ENCODE measurements at places on chromosomes 5 and 9.

DNA sequence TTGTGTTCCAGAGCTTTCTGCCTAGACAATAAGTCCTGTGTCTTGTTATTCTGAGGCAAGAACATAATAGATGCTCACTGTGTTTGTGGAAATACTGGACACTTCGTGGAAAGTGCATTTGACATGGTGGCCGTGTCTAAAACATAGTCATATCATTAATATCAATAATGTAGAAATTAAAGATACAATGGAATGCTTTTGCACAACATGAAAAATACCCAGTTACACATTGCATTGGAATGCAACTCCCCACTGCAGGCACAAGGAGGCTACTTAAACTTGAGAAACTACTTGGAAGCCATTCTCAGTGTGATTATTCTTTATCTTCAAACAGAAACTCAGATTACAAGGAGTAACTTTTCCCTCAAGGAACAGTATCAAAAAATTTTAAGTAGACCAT lies 145.3 kb upstream of the ZNF462 start:
- DNase-seq, result no peak

GRCh38 chr5:57559110-57559635 lies 76.6 kb upstream of the ACTBL2 start:
- no peak for DNase-seq

DNA sequence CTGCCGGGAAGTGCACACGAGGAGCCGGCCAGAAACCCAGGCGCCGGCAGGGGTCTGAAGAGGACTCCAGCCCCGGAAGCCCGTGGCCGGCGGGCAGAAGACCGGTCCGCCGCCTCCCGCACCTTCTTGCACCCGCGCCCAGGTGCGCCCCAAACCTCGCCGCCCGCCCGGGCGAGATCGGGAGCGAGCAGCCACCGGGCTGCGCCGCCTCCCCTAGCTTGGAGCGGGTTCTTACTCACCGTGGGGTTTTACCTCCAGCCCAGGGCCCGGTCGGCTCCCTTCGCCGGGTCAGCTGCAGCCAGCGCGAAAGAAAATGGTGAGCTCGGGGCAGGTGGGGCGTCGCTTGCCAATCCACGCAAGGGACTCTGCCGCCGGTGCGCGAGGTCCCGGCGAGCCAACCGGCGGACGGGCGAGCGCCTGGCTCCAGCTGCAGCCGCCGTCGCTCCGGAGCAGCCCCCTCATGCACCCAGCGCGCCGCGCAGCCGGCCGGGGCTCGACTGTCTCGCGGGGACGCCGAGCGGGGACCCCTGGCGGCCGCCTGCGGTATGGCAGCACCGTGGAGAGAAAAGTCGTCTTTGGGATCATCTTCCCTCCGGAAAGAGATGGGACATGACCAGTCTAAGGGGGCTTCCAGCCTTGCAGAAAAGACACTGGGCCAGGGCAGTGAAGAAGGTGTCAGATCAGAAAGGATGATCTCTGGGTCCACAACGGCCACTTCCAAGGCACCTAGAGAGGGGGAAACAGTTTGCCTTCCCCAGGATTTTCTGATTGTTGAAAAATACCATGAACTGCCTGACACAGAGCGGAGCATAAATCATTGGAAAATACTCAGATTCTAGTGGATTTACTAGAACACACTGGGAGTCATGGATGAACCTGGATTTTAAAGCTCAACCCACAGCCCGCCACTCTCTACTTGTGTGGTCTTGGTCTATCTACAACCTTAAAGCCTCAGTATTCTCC lies at the start of gene MOB3B:
TSS of gene MOB3B (minus strand) at position 499 of the 963 bp plus-strand sequence. CDS start 74,264 bp downstream, outside the sequence.
- DNase-seq, result peak; percentile 72

DNA sequence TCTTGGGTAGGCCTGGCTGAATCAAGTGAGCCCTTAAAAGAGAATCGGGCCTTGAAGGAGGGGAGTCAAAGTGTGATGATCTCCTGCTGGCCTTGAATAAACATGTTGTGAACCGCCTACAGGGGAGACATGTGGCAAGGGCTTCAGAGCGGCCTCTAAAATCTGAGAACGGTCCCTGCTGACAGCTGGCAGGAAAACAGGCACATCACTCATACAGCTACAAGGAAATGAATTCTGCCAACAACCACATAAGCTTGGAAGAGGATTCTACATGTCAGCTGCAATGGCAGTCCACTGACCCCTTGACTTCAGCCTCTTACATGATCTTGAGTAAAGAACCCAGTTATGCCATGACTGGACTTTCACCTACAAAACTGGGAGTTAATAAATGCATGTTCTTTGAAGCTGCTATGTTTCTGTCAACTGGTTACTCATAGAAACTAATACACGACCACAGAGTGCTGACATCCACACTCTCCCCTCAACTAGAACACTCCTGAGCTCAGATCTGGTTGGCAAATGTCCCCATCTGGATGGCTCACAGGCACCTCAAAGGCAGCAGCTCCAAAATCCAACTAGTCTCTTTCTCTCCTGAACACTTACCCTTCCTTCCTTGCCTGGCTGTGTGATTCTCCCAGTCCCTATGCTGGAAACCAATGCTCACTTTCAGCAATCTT lies 333.1 kb downstream of the ASTN2 start:
- no peak for DNase-seq

GRCh38 chr5:1656271-1656975 lies 132.7 kb upstream of the LPCAT1 start:
- no peak for DNase-seq

- DNase-seq, result no peak
These were observed 37.0 kb downstream of the HABP4 start for GRCh38 chr9:96487029-96487396.

DNA sequence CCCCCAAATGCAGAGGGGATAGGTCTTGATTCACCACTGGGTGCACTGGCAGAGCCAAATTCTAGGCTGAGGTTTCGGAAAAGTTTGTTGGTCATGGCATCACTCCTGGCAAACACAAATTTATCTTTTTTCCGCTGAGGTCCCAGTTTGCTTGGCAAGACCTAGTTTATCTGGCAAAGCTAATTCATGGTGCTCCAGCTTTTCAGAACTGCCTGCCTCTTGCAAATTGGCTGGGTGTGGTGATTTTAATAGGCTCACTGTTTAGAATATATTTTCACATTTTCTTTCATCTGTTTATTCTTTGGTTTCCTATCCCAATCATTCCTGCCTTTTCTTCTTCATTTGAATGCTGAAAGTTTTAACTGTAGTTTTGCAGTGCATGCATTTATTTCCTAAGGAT lies 50.5 kb upstream of the MAMDC2 start:
- DNase-seq, result no peak

DNA sequence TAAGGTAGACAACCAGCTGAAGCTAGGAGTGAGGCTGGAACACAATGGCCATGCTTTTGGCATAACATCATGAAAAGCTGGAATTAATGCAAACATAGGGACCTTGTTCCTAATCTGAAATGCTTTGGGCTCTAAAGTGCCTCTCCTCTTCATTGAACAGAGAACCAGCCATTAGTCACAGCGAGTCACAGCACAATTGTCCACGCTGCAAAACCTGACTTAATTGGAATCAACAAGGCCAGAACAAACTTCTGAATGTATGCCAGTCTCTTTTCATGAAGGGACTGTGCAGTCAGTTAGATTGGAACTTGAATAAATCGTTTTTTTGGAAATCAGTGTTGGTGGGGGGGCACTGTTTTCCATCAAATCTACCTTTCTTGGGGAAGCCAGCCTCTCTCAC lies 96.5 kb downstream of the JAKMIP2 start:
- no peak for DNase-seq

DNA sequence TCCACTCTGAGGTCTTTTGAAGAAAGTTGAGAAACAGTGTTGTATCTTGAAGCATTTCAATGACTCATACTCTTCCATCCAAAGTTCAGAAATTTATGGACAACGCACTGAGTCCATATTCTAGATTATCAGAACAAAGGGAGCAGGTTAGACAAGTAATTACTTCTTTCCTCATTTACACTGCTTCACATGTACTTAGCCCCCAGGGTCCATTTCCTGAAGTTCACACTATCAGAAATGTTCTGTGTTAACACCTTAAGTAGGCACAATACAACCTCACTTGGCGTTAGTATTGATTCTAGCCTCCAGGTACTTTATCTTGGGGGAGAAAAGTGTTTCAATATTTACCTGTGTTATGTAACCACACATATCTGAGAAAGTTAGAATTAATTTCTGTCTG lies 487.9 kb upstream of the DMAC1 start:
- DNase-seq, result no peak

DNA sequence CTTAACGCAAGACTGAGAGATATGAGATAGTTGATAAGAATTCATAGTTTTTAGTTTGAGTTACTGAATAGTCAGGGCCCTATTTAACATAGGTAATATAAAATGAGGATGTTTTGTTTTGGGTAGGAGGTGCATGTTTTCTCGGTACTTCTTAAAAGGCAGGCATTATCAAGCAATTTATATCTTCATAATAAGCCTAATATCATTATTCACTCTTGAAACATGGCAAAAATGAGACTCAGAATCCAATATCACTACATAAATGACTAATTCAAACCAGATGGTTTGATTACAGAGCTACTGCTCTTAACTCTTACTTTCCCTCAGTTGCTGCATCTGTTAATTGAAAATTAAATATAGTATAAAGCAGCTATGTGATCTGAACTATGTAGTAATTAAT lies 2038.7 kb downstream of the EFNA5 start:
- no peak for DNase-seq

DNA sequence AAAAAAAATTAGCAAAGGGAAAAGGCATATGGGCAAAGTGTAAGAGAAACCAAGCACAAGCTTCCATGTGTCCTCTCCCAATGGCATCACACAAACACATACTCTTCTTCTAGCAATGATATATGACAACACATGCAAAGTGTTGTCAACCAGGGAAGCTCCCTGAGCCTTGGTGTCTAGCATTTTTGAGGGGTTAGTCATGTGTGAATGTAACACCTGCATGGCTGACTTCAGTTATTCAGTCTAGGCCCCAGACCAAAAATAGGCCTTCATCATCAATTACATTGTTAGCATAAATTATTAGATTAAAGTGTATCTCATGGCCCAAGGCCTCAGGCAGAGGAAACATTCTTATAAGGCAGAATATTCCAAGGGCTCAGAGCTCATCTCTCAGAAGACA lies 450.0 kb downstream of the TLE1 start:
- DNase-seq, result no peak

GRCh38 chr9:132366481-132366880 lies 11.7 kb upstream of the SETX start:
- DNase-seq, result no peak

DNA sequence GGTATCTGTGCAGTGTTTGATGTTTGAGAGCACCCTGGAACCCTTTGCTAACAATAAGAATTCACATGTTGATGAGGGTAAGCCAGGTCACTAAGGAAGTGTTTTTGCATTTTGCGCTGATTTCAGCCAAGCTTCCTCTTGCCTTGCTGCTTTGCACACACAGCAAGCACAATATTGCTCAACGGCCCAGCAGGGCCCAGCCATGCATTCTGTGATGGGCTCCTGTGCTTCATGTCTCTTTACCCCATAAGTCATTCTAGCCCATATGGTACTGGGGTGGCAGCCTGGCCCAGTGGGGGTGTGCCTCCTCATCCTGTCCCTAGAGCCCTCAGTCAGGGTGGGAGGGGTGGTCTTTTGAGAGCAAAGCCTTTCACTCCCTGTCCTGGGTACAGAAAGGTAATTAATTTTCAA lies 481.3 kb downstream of the GADD45G start:
- DNase-seq, result no peak

- DNase-seq, result no peak
These were observed 67.7 kb downstream of the HMHB1 start for GRCh38 chr5:143879646-143880045.

DNA sequence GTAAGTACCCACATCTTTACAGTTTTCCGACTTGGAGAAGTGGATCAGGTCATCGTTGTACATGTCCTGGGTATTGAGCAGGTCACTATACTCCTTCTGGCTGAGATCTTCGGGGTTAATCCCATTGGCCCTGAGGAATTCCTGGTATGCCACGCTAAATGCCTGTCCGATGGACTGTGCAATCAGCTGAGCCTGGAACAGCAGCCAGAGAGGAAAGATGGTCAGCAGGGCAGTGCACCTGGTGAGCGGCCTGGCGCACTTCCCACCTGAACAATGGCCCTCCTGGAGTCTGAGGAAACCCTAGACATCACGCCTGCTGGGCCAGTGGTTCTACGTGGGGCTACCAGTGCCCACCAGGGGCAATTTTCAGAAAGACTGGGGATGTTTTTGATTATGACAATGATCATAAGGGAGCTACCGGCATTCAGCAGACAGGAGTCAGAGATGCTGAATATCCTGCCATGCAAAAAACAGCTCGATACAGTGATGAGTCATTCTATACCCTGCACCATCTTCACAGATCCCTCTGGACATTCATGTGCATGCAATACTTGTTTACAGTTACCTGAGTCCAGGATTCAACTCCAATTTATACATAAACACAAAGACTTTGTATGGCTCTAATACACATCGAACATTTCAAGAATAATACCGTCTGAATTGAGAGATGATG lies 127.2 kb downstream of the ENTREP1 start:
- DNase-seq, result no peak

- no peak for DNase-seq
These were observed 45.2 kb downstream of the ENC1 start for GRCh38 chr5:74595143-74595925.

DNA sequence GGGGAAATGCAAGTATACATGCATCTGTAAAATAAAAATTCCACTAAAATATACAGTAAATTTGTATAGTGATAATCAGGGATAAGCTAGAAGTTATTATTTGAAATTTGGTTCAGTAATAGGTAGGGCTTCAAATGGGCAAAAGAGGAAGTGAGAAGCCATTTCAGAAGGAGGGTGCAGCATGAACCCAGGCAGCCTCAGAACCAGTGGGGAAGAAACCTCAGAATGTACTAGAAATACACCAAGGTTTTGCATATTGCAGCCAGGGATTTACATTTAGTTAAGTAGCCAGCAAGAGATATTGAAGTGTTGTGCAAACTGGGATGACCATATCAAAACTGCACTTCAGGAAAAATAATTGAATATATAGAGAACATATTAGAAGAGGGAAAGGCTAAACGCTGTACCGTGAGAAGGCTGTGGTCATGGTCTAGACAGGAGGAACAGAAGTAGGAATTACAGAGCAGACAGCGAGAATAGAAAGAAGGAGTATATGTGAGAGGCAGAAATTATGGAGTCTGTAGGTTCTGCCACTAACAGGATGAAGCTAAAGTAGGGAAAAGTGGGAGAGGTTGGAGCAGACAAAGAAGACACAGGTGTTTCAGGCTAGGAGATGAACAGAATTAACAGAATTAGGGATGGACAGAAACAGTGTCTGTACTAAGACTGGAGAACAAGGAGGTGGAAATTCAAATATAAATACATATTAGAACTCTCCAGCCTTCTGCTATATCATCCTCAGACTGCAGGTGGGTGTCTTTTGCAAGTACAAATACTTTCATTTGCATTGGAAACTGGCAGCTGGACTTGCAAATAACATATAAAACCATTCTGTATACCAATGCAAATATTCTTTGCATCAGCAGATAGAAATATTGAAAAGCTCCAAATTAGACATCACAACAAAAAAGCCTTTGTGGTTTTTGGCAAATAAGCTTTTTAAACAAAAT lies 335.6 kb downstream of the ZNF608 start:
- DNase-seq, result no peak

DNA sequence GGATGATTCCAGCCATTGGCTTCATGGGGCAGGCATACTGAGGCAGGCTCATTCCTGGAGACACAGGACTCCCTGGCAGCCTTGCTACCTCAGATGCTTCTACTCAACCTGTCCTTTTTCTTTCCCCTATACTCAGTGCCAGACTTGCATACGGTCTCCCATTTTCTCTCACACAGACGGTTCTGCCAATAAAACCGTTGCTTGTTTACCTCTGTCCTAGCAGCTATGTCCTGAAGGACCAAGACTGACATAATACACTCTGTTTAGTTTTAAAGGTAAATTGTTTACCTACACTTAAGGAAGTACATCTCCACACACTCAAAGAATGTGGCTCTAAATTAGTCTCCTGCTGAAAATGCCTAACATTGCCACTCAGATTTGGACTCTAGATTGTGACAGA lies 151.0 kb upstream of the RFX3 start:
- no peak for DNase-seq
